ENCODE measurements at places on chromosomes 11 and 22. TPM values are rescaled to one million over a fixed set of nuclear protein-coding genes. Genes with fewer than 3 reads are reported as not detected.

The HBG1 gene
- not detected for polyA plus RNA-seq

The C1QTNF5 gene
- polyA plus RNA-seq: 23.9 TPM

The MAJIN gene
- polyA plus RNA-seq: not detected

The TNNI2 gene
- polyA plus RNA-seq: not detected

The MMP12 gene
- not detected for polyA plus RNA-seq

The SHANK3 gene
- polyA plus RNA-seq: 14.9 TPM

The OR2AG2 gene
- polyA plus RNA-seq: 0.01 TPM

The SPI1 gene
- 4.3 TPM for polyA plus RNA-seq
